ENCODE measurements at places on chromosomes 3 and 15.

DNA sequence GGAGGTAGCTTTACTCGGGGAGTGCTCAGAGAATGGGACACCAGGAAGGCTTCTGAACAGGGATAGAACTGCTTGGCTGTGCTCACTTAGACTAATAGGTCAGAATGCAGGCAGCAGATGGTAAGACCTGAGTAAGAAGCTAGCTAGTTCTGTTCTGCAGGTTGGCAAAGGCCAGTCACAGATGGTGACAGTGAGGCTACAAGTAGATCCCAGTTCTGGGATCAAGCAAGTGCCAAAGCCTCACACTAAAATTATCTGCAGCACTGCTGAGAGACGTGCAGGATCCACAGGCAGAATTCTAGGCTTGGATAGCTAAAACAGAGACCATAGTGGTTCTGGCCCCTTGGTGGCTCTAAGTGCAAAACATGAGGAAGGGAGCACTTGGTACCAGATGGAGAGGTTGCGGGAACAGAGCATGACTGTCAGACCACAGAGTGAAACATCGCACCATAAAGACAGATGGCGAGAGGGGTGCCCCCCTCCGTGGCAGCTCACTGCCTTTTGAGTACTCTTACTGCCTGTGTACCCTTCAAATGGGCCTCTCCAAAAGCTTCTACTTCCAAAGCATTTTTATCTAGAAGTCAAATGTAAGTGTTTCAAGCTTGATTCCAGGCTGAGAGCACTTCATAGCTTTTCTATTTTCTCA lies 3.6 kb upstream of the GLCE start:
- DNase-seq: no peak

DNA sequence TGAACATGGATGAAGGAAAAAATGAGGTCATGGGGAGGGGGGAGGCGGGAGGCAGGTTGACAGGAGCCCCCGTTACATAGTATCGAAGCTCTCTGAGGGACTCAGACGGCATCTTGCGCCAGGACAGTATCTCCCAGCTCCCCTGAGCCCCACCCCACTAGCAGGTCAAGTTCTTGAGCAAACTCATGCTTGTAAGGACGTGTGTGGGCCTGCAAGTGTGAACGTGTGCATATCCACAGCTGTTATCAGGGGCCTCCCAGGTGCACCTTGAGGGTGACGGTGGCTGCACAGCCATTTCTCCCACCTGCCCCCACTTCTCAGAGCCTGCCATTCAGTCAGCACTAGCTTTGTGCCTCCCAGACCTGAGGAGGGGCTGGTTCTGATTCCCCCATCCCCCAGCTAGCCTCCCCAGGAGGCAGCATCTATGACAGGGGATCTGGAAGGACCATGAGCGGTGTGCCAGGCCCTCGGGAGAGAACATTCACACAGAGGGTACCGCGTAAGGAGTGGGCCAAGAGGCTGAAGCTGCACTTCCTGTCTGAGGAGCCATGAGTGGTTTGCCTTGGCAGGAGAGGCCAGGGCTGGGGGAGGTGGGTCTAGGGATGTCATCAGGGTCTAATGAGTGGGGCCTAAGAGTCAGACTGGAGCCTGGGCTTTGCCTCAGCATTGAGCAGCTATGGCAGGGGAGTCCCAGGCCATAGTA lies 2.9 kb downstream of the SEMA3F start:
- no peak for DNase-seq

DNA sequence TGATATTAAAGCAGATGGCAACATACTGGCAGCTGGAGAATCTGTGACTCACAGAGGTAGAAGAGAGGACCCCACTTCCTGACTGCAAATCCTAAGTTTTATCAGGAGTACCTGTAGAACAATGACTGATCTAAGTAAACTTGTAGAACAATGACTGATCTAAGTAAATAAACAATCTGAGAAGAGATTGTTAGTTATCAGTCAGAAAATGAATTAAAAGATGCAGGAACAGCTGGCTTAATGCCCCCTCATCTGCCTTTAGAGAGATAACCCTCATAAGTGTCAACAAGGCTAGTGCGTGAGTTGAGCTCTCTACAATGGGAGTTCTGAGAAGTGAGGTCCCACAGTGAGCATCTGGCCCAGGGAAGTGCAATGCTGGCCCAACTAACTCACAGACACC lies 14.6 kb downstream of the ACAD11 start:
- DNase-seq: no peak

- no peak for DNase-seq
Observed at GRCh38 chr15:98513428-98513986, 134.8 kb upstream of the IGF1R start.

DNA sequence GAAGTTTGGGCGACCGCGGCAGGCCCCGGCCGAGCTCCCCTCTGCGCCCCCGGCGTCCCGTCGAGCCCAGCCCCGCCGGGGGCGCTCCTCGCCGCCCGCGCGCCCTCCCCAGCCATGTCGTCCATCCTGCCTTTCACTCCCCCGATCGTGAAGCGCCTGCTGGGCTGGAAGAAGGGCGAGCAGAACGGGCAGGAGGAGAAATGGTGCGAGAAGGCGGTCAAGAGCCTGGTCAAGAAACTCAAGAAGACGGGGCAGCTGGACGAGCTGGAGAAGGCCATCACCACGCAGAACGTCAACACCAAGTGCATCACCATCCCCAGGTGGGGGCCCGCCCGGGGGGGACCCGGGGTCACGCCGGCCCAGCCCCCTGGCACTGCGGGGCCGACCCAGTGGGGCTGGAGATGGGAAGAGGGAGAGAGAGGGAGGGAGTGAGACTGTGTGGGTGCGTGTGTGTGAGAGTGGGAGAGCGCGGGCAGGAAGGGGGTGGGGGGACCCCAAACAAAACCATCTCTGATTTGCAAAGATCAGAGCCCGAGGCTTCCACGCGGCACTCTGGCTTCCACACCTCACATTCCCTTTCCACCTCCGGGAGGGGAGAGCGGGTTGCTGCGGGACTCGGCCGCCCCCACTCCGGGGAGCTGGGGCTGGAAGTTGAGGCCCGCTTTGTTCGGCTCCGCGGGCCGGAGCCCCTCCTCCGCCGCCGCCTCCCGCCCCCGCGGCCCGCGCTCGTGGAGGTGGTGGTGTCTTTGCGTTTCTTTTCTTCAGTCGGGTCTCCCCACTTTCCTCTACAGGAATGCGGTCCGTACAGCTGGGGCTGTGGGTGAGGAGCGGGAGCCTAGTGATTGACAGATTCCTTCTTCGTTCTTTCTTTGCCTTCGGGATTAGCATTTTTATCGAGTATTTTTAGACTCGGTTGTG lies 898 bp downstream of the SMAD3 start:
- peak; percentile 51 for DNase-seq

DNA sequence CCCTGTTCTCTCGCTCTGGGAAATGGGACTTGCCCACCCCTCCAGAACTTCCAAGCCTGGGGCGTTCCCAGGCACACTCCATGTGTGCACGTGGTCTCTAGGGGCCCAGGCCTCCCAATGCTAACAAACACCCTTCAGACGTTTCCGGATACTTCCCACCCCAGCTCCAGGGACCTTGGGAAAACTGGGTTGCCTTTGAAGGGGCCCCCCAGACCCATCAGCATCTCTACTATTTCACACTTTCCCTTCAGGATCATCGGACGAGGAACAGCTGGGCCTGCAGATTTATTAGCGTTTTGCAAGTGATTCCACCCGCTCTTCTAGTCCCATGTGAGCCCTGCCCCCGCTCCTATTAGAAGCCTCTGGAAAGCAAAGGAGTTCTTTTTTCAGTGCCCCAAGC lies 63.2 kb downstream of the MAGEF1 start:
- no peak for DNase-seq

GRCh38 chr15:41281236-41281635 lies 50.2 kb downstream of the CHP1 start:
- no peak for DNase-seq

- no peak for DNase-seq
Observed at GRCh38 chr15:44729408-44730127, 6.8 kb upstream of the TRIM69 start.

- DNase-seq: no peak
Observed at GRCh38 chr15:61137105-61137792, 91.9 kb downstream of the RORA start.

GRCh38 chr15:66080717-66081398 lies 172.7 kb downstream of the MEGF11 start:
- DNase-seq: no peak

DNA sequence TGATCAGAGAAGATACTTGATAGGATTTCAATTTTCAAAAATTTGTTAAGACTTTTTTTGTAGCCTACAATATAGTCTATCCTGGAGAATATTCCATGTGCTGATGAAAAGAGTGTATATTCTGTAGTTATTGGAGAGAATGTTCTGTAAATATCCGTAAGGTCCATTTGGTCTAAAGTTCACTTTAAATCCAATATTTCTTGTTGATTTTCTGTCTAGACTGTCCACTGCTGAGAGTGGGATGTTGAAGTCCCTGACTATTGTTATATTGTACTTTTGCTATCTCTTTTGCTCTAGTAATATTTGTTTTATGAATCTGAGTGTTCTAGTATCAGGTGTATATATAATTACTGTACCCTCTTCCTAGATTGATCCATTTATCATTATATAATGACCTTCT lies 406.2 kb upstream of the CNTN4 start:
- DNase-seq: no peak

GRCh38 chr15:27101982-27102381 lies 131.0 kb downstream of the GABRG3 start:
- DNase-seq: no peak

DNA sequence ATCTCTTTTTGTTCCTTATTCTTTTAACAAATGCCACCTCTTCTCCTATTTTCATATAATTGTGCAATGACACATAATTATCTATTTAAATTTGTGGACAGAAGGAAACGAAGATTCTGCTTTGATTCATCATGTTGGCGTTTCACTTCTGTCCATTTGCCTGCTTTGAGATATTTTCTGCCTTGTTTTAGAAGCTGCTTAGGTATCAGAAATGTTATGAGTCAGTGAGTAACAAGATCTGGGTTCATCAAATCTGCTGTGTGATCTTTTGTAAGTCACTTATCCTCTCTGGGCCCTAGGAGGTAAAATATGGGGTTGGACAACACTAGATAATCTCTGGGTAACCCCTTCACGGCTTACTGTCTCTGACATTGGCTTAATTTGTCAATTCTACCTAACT lies 7.3 kb upstream of the MINDY4B start:
- DNase-seq: no peak

- no peak for DNase-seq
Observed at GRCh38 chr15:75153565-75154276, 48.0 kb upstream of the C15orf39 start.

GRCh38 chr3:39106851-39107387 lies 508 bp downstream of the GORASP1 start:
- peak; percentile 68 for DNase-seq

DNA sequence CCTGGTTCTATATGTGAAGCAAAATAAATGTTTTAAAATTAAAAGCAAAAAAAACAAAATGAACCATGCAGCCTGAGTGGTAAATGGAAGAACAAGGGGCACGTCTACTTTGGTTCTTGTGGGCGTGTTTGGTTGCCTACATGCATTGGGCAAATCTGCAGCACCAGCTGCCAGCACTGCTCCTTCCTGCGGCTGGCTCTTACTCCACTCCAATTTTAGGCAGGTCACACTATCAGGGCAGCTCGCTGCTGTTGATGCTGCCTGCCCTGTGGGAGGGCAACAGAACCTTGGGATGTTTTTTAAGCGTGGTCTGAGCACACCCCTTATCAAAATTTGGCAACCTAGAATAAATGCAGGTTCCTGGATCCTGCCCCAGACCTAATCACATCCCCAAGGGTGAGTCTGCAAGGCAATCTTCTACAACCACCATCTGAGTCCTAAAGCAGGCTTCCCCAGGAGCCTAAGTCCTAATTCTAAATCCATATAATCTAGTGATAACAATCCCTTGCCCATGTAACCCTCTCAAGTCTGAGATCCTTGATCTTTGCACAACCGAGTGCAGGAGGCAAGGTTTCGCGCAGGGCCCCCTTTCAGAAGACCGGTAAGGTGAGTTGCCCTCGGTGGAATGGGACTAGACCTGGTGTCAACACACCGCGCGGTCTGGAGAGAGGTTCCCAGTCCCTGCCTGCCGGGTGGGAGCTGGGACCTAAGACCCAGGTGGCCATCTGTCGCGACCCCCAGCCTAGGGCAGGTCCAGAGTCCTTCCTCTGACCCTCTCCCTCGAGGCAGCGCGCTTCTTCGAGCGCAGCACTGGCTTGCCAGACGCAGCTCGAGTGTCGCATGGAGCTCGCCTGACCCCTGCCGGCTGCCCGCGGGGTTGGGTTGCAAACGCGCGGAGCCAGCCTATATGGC lies 15.9 kb downstream of the IVD start:
- DNase-seq: peak; percentile 84

GRCh38 chr3:134858441-134859035 lies 63.5 kb downstream of the EPHB1 start:
- DNase-seq: no peak

GRCh38 chr3:114408736-114409670 lies 115.2 kb downstream of the TIGIT start:
- no peak for DNase-seq

DNA sequence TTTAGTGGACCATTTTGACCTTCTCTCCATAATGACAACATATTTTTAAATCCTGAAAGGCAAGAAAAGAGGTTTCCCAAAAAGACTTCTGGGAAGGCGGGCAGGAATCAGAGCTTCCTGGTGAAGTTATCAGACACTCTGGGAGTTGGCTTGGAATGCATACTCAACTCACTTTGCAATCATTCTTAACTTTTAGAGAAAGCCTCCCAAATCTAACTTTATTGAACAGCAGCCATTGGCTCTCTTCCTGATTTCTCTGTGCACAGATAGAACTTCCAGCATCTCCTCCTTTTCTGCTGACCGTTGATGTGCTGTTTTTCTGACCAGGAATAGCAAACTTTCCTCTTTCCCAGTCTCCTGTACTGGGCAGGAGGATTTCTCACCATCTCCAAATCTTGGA lies 44.6 kb downstream of the PLCL2 start:
- DNase-seq: no peak

DNA sequence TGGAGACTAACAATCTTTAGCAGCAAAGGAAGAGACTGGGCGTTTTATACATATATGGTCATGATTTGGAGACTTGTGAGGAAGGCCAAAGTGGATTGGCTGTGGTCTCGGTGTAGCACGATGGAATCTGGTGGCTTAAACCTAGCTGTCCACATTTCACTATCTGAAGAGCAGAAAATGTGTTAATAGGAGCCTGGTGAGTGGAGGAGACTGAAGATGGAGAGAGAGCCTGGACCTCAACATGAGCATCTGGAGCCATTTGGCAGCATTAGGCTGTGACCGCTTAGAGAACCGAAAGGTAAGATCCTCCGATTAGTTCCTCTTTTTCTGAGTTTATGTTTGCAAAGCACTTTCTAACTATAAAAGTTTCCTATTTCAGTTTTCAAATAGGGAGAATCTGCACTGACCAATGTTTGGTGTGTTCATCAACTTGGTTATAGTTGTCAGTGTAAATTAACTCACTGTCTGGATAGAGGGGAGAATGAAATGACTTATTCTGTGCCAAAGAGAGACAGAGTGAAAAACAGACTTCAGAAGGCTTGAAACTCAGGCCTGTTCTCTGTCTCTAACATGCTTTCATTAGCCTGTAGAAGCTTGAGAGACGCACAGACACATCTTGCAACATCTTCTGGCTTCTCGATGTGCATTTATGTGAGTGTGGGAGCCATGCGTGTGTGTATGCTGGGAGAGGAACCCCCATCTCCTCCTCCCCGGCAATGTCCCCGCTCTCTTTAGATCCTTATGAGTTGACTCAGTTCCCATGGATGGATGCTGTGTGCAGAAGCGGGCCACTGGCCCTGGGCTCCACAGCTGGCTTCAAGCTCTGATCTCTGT lies 244.7 kb upstream of the TBL1XR1 start:
- DNase-seq: no peak

All from femur (tissue), 1 donor.